ENCODE measurements at places on chromosomes 6 and 20.

DNA sequence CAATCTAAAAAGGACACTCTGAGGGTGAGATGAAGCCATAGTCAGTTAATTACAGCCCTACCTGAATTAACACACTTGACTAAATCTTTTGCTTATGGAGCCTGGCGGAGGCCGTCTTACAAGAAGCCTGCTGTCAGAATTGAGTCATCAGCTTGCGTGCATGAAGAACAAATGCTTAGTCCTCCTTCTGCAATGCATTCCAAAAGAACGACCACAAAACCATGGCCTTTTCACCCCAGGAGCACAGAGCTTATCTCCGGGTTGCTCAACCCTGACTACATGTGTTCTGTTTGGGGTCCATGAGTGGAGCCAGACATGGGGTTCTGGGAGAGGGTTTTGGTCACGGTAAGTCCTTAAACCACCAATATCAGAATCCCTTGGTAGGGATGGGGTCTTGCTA lies 318.1 kb downstream of the CLIC5 start:
- no peak for DNase-seq

DNA sequence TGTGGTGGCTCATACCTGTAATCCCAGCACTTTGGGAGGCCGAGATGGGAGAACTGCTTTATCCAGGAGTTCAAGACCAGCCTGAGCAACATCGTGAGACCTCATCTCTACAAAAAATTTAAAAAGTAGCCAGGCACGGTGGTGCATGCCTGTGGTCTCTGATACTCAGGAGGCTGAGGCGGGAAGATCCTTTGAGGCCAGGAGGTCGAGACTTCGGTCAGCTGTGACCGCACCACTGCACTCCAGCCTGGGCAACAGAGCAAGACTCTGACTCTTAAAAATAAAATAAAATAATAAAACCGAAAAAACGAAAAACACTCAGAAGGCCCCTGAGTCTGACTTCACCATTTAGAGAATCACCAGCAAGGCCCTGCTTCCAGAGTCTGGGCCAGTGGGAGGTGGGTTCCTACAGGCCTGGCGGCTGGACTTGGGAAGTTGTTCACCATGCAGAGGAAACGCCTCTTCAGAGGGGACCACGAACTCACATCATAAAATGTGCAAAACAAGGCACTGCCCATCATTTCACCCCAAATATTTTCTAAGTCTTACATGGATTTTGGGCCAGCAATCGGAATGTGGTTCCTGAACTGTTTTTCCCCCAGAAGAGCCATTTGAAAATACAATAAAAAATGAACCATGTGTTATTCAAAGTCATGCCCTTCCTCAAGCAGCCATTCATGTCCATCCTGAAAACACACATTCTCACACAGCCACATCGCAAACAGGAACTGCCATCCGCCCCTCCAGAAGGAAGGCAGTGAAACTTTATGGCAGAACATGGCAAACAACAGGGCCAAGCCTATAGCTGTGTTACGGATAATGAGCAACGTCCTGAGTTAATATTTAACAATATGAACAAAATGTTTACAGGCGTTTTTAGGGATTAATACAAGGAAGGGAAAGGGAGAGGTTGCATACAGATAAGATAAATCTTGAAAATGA lies 57.8 kb downstream of the SLC22A23 start:
- no peak for DNase-seq

DNA sequence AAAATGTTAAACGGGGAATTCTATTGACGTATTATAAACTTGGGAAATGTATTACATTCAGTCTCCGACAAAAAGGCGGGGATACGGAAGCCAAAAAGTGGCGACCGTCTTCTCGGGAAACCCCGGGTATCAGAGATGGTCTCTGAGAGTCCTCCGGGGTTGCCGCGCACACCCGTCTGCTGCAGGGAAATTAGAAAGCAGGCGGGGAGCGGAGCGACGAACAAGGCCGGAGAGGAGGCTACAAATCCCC lies 1.5 kb downstream of the SALL4 start:
- no peak for DNase-seq

DNA sequence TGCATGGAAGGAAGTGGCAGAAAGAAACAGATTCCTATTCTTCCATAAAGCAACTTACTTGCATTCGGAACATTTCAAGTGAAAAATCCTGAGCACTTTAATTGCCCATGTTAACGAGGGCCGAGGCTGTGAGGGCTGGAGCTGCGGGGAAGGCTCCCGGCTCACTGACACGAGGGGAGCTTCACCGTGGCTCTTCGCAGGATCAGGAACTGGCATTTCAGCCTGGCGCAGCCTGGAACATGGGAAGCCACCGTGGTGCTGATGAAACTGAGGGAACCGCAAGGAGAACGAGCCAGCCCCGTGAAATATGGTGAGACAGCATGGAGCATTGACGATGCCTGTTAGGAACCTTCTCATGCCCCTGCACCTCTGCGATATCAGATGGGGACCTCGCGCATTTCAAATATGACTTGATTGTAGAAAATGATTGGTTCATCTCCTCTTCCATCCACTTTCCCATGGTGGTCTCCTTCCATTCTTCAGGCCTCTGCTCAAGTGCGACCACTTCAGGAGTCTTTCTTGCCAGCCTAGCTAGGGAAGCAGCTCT lies 236.9 kb downstream of the TBXT start:
- DNase-seq, result no peak

- DNase-seq, result no peak
Measured at GRCh38 chr20:61924858-61925554, 140.7 kb downstream of the TAF4 start.

GRCh38 chr6:119938752-119939151 lies 589.2 kb upstream of the MAN1A1 start:
- DNase-seq, result no peak

DNA sequence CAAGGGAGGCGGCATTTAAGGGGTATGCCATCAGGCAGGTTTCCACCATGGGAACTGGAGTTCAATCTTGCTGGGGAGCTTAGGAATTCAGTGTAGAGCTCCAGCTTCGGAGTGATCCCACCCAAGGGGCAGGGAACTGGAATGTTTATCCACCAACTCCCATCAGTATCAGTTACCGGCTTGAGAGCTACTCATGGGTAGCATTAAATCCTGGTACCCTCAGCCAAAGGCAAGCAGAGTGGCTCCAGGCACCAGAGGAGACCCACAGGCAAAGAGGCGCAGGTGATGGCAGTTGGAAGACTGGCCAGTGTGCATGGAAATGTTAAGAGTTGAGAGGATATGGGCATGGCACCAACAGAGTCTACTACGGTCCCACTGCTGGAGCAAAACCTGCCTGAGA lies 14.1 kb downstream of the EDEM2 start:
- no peak for DNase-seq

GRCh38 chr6:13923527-13924145 lies 1.1 kb upstream of the RNF182 start:
- no peak for DNase-seq

GRCh38 chr6:99233219-99233618 lies 116.3 kb downstream of the FAXC start:
- no peak for DNase-seq

DNA sequence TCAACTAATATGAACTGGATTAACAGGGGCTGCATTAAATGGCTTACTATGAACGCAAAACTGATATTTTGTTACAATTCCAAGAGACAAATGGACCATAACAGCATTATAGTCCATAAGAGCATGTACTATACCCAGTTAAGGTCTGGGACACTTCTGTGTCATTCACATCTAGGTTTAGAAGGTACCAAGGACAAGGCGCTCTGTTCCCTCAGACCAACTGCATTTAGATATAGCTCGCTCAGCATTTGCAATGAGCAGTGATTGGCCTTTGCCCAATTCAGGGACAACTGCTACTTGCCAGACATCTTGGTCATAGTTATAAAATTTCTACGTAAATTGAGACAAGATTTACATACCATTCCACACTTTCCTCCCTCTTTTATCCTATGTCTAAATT lies 132.4 kb downstream of the HS3ST5 start:
- no peak for DNase-seq

GRCh38 chr6:47524136-47524845 lies 46.7 kb downstream of the CD2AP start:
- DNase-seq, result no peak

GRCh38 chr20:9302091-9302462 lies 212.3 kb upstream of the LAMP5 start:
- no peak for DNase-seq

DNA sequence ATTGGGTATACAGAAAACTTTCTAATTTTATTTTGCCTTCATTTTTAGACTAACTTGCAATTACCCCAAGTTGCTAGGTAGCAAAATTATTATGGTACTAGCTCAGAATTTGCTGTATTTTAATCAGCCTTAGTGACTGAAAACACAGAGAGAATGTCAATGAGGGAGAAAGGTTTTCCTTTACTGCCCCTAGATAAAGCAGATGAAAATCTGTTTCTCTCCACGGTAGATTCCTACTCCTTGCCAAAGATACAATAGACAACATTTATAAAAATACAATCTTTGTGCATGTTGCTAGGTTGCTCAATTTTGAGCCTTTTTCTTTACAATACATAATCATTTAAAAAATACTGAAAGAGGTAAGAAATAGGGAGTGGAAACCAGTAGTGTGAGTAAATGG lies 222.2 kb downstream of the BCKDHB start:
- DNase-seq, result no peak

- DNase-seq, result no peak
Measured at GRCh38 chr6:97450087-97450486, 167.1 kb upstream of the MMS22L start.

Data from NCI-H1092 treated with DMSO at 0.1 percent for 48 hours (cell line).